ENCODE measurements at places on chromosomes 3 and 15.

DNA sequence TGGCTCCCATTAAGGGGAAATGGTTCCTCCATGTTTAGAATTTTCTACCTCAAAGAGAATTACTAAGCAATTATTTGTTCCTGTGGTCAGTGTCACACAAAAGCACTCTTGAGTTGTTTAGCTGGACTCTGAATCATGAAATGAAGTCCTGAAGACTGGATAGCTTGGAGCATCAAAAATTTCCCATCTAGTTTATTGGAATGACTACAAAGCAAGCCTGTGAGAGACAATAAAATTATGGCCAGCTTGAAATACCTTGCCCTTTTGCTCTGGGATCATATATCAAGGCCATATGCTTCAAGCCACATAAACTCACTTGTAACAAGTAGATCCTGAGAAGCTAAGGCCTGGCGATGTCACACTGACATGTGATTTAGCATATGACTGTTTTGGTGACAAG, 292.3 kb downstream of the TIGIT start:
- DNase-seq = no peak

DNA sequence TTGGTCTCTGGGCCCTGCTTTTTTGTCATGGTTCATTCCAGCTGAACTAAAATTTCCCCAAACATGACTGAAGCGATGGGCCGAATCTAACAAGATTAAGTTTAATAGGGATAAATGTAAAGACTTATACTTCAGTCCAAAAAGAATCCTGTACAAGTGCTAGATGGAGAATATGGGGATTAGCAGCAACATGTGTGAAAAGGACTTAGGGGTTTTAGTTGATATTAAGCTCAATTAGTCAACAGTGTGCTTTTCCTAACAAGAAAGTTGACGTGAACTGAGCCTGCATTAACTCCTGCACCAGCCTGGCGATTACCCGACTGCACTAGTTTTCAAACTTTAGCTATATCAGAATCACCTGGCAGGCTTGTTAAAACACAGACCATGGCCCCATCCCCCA, 61.0 kb upstream of the BBX start:
- DNase-seq = no peak

DNA sequence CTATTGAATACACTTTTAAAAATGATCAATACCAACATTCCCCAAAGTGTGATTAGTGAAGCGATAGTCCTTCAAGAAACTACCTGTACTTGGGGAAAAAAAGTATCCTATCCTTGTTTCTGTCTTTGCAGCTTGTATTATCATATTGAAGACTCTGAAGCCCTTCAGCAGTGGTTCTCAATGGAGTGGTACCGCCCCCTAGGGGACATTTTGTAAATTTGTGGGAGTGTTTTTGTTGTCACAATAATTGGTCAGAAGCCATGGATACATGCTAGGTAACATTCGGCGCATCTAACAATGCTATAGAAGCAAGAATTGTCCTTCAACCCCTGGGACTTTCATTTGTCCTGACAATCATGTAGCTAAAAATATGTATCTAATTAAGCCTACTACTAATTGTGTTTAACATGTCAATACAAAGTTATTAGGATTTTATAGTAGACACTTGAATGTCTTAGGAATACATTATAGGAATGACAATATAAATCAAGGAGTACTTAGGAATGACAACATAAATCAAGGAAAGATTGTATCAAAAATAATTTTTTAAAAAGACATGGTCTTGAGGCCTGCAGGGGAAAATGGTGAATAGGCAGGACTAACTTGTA, 53.7 kb downstream of the NMD3 start:
- DNase-seq = no peak

- DNase-seq = no peak
Measured at GRCh38 chr3:113485161-113485609, 29.8 kb downstream of the SPICE1 start.

DNA sequence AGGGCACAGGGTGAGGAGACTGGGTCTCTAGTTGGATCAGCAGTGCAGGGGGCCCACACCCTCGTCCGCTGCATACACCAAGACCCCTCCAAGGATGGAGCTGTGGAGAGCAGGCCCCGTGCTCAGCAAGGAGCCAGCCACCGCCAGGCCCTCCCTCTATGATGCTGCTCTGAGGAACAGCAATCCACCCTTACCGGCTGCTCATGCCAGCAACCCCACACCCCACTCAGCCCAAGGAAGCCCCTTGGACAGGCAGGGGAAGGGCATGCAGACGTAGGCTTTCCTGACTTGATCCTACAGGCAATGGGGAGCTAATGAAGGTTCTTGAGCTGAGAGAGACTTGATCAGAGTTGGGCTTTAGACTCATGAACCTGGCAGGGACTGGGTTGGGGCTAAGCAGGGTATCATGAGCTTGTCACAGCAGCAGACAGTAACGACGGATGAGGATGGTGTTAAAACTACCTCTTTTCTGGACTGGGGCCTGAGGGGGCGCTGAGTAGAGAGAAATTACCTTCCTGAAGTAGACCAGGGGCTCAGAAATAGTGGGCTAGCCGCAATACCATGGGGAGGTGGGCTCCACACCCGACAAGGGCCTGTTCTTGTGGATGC, 50.5 kb upstream of the FGD5 start:
- no peak for DNase-seq

- DNase-seq = no peak
Measured at GRCh38 chr15:76010613-76011012, 1.6 kb downstream of the NRG4 start.
